ENCODE measurements at places on chromosomes 5 and 9. TPM values are rescaled to one million over a fixed set of nuclear protein-coding genes. Genes with fewer than 3 reads are reported as not detected.

The PCDHGA12 gene
- 37.8 TPM for total RNA-seq

The CYFIP2 gene
- total RNA-seq = 2.9 TPM

The FOXE1 gene
- 0.12 TPM for total RNA-seq

The KCNV2 gene
- total RNA-seq = not detected

The ANKRD31 gene
- total RNA-seq = 0.32 TPM

The PCDHA3 gene
- 0.32 TPM for total RNA-seq

The MSX2 gene
- 20.3 TPM for total RNA-seq

The NUTM2G gene
- not detected for total RNA-seq

The BARHL1 gene
- not detected for total RNA-seq

The FOXD4L5 gene
- total RNA-seq = 0.16 TPM

The ADAMTS12 gene
- 12.9 TPM for total RNA-seq

The PCDHGA10 gene
- total RNA-seq = 19.1 TPM

The TTC16 gene
- not detected for total RNA-seq

The ACTBL2 gene
- not detected for total RNA-seq

The CD72 gene
- total RNA-seq = 0.73 TPM

The HDHD3 gene
- 8.9 TPM for total RNA-seq

The ZNF883 gene
- 4.7 TPM for total RNA-seq

The ENHO gene
- not detected for total RNA-seq

The DNAI1 gene
- not detected for total RNA-seq

The SHROOM1 gene
- total RNA-seq = 14.7 TPM

The NEUROG1 gene
- total RNA-seq = not detected

The ZNG1F gene
- total RNA-seq = 7.2 TPM

The ATG10 gene
- 4.7 TPM for total RNA-seq

The NOXA1 gene
- total RNA-seq = 0.49 TPM

The SOX30 gene
- total RNA-seq = under 0.01 TPM

The PCDHGA8 gene
- 3.0 TPM for total RNA-seq

The LCN12 gene
- total RNA-seq = not detected

The SLC23A1 gene
- not detected for total RNA-seq

The LCN2 gene
- total RNA-seq = not detected

The NME5 gene
- total RNA-seq = 1.8 TPM

The NSG2 gene
- total RNA-seq = not detected

The PIGO gene
- 13.1 TPM for total RNA-seq

The HAVCR1 gene
- total RNA-seq = not detected

The FCN2 gene
- total RNA-seq = not detected

The C9orf50 gene
- total RNA-seq = 0.61 TPM

The GZMA gene
- not detected for total RNA-seq

The PCDHB3 gene
- total RNA-seq = 1.2 TPM

The LCP2 gene
- total RNA-seq = not detected

The TICAM2 gene
- 11.5 TPM for total RNA-seq

The PCDHGA3 gene
- 4.9 TPM for total RNA-seq

The CCDC180 gene
- total RNA-seq = 3.6 TPM

The PTPRD gene
- 2.2 TPM for total RNA-seq

The C1QTNF2 gene
- 0.49 TPM for total RNA-seq

The TRPM6 gene
- total RNA-seq = 0.12 TPM

Data from hair follicle dermal papilla cell (primary cell).